ENCODE measurements at places on chromosomes 7 and 10. TPM values are rescaled to one million over a fixed set of nuclear protein-coding genes. Genes with fewer than 3 reads are reported as not detected.

The AOC1 gene
- total RNA-seq = not detected

The KLF6 gene
- total RNA-seq = 40.2 TPM

The SMO gene
- 104 TPM for total RNA-seq

The SLC26A4 gene
- 0.12 TPM for total RNA-seq

The ABCA13 gene
- 0.75 TPM for total RNA-seq

The PNLIP gene
- total RNA-seq = not detected

The NPY gene
- total RNA-seq = not detected

DNA sequence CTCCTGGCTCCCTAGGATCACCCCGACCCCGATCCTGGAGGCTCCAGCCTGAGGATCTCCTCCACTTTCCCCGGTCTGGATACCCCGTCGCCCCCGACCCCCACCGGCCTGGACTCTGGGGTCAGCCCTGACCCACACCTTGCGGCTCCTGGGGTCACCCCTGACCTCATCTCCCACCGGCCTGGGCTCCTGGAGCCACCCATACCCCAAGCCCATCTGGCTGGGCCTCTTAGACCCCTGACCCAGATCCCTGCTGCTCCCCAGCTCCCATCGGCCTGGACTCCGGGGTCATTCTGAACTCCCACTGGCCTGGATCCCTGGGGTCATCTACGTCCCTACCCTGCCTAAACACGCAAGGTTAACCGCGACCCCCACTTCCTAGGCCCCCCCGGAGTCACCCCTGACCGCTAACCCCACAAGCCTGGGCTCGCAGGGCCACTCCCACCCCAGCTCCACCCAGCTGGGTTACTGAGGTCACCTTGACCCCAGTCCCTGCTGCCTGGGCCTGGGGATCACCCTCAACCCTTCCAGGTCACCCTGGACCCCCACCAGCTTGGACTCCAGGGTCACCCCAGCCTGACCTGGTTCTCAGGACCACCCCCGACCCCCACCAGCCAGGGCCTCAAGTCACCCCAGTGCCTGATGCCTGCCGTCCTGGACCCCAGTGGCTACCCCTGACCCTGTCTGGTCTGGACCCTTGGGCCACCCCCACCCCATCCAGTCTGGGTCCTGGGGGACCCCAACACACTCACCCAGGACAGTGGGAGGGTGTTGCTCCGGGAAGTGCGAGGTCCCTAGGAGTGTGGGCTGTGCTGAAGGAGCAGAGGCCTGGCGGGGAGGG is 1.2 kb downstream of the FOXK1 start:
- DNase-seq = no peak
- no peaks in the 10 kb centered on the region for H3K36me3 ChIP-seq
- H3K27ac ChIP-seq = no peak overlapping the region
- H3K4me1 ChIP-seq = peaks cover 24% of the 10 kb centered on the region
- peaks cover 3% of the 10 kb centered on the region for H3K27me3 ChIP-seq
- H3K4me3 ChIP-seq = peak overlapping the region; percentile 88

DNA sequence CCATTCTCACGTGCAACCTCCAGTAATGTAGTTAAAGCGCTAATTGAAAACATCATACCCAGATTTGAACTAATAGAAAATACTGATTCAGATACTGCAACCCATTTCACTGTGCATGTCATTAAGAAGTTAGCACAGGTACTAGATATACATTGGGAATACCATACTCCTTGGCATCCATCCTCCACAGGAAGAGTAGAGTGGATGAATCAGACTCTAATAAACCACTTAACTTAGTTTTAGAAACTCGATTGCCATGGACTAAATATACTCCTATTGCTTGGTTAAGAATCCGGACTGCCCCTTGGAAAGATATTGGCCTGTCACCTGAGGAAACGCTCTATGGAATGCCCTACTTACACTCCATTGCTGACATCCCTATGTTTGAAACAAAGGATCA is 9.5 kb downstream of the AKR1B15 start:
- no peaks in the 10 kb centered on the region for H3K36me3 ChIP-seq
- H3K27me3 ChIP-seq = no peaks in the 10 kb centered on the region
- DNase-seq = no peak
- H3K27ac ChIP-seq = no peak overlapping the region
- no peak overlapping the region for H3K4me3 ChIP-seq
- no peaks in the 10 kb centered on the region for H3K4me1 ChIP-seq

- no peaks in the 10 kb centered on the region for H3K36me3 ChIP-seq
- H3K4me1 ChIP-seq = no peaks in the 10 kb centered on the region
- no peaks in the 10 kb centered on the region for H3K27me3 ChIP-seq
- no peak for DNase-seq
These were observed 77.2 kb downstream of the CH25H start for GRCh38 chr10:89129911-89130310.
